ENCODE measurements at places on chromosomes 11 and 22.

DNA sequence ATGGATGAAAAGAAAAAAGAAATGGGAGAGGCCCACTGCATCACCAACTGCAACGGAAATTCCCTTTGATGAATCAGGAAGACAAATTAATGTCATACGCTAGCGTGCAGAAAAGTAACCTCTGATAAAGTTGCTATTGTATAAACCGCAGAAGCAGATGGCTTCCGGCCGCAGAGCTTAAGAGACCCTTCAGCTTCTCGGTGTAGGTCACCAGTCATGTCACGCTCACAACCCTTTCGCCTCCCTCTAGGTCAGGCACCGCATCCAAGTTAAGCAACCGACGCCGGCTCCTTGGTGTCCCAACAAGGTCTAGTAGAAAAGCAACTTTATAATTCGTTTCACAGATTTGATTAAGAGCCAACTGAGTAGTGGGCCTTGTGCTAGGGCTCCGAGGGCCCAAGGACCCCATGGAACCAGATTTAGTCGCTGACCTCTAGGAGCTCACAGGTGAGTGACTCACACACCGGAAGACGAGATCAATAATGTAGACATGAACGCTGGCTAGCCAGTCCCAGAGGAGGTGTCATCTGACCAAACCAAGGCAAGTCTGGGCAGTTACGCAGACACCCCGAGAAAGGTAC lies 1.2 kb upstream of the ZFP91 start:
- peaks cover 50% of the 10 kb centered on the region for H3K4me1 ChIP-seq
- H3K4me3 ChIP-seq = peak overlapping the region; percentile 93
- H3K27ac ChIP-seq = peak overlapping the region; percentile 99
- no peaks in the 10 kb centered on the region for H3K36me3 ChIP-seq

DNA sequence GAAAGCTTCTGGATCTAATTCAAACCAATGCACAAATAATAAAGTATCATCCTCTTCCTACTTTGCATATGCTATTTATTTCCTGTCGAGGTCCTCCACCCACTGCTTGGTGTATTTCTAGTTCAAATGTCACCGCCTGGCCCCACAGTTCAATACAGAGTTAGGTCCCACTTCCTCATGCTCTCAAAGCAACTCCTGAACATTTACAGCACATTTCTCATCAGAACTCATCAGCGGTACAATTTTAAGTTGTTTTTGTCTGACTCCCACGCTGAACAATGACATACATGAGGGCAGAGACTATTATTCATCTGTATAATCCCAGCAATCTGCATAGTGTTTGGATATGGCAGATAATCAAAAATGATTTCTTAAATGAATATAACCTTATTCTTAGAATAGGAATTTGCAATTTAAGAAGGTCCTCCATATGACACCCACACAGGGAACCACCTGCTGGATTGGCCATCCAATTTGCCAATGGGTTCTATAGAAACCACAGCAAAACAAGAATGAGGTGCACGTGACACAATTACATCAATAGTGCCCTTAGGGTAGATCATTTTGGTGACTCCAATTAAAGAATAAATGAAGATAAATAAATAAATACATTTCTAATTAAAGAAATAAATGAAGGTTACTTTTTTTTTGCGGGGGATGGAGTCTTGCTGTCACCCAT lies 54.2 kb downstream of the SLC25A17 start:
- no peaks in the 10 kb centered on the region for H3K36me3 ChIP-seq
- no peak overlapping the region for H3K4me3 ChIP-seq
- H3K4me1 ChIP-seq = no peaks in the 10 kb centered on the region
- no peaks in the 10 kb centered on the region for H3K27me3 ChIP-seq
- no peak overlapping the region for H3K27ac ChIP-seq

DNA sequence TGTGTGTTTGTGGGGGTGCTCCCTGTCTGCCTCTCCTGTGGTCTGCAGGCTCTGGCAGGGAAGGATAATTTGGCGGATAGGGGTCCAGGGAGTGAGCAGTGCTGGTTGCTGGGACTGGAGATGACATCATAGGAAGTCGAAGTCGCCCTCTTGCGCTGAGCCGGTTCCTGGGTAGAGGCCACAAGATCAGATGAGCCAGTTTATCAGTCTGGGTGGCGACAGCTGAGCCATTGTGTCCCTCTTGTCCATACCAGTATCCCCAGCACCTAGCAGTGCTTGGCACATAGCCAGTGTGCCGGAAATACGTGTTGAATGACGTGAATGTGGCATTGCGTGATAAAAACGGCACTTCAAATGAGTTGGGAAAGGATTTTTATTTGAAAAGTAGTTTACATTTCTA lies 9.8 kb downstream of the APOL5 start:
- no peaks in the 10 kb centered on the region for H3K36me3 ChIP-seq
- H3K27me3 ChIP-seq = no peaks in the 10 kb centered on the region
- DNase-seq = no peak
- no peak overlapping the region for H3K4me3 ChIP-seq
- H3K4me1 ChIP-seq = no peaks in the 10 kb centered on the region

DNA sequence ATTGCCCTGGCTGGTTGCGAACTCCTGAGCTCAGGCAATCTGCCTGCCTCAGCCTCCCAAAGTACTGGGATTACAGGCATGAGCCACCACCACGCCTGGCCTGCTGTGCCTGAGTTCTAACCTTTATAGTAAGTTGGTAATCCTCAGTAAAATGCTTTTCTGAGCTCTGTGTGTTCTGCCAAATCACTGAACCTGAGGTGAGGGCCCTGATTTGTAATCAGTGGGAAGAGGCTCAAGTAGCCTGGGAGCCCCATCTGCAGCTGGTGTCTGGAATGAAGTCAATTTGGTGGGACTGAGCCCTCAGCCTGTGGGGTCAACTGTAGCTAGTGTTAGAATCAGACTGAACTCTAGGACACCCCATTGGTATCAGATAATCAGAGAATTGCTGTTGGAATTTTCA lies 72.6 kb upstream of the PARVG start:
- DNase-seq = no peak
- no peaks in the 10 kb centered on the region for H3K36me3 ChIP-seq
- no peaks in the 10 kb centered on the region for H3K4me1 ChIP-seq
- no peak overlapping the region for H3K27ac ChIP-seq
- no peak overlapping the region for H3K4me3 ChIP-seq
- no peaks in the 10 kb centered on the region for H3K27me3 ChIP-seq

DNA sequence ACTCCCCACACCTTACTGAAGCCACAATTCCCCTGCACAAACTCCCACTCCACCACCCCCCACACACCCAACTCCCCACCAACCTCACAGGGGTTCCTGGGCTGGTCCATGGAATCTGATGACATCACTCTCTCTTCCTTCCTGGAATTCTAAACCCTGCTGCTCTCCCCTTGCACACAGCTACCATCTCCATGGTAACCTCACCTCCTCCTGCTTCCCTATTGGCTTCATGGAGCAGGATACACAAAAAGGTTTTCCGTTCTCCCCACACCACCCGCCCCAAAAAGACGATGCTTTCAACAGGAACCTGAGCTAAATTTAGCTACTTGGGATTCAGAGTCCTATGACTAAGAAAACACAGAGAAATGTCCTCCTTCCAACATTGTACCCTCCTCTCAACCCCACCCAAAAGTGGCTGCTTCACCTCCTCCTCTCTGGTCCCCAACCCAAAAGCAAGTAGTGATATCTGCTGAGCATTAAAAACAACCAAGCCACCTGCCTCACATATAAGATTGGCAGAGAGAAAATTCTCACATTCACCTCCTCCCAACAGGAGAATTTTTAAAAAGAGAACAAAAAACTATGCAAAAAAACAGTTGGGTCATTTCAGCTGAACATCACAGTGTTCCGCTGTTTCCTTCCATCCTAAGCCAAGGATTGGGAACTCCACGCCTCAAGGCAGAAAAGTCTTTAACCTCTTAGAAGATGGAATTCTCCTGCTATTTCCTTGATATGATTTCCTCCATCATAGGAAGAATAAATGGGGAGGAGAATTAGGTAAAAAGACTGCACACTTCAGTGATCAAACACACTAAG lies 66.9 kb downstream of the RBFOX2 start:
- no peaks in the 10 kb centered on the region for H3K36me3 ChIP-seq
- no peak overlapping the region for H3K27ac ChIP-seq
- H3K4me3 ChIP-seq = no peak overlapping the region

DNA sequence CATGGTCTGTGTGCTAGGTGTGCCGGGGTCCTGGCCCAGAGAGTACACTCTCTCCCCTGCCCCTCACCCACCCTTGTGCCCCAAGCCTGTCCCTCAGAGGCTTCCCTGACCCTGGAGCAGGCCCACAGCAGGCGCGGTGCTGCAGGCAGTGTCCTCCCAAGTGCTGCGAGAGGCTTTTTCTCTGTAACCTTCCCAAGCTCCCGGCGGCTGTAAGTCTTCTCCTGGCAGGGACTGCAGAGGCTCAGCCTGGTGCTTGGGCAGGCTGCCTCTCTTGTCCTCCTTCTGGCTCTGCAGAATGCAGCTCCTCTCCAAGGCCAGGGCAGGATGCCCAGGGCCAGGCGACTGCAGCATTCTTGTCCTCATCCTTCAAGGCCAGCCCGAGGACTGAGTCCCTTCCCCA lies 15.9 kb downstream of the RFPL1 start:
- H3K4me3 ChIP-seq = no peak overlapping the region
- no peaks in the 10 kb centered on the region for H3K4me1 ChIP-seq
- H3K36me3 ChIP-seq = no peaks in the 10 kb centered on the region
- H3K27ac ChIP-seq = no peak overlapping the region
- no peak for DNase-seq

GRCh38 chr11:10444725-10445315 lies 10.2 kb upstream of the AMPD3 start:
- DNase-seq = no peak
- H3K27me3 ChIP-seq = no peaks in the 10 kb centered on the region
- no peak overlapping the region for H3K4me3 ChIP-seq
- H3K4me1 ChIP-seq = no peaks in the 10 kb centered on the region
- no peak overlapping the region for H3K27ac ChIP-seq

DNA sequence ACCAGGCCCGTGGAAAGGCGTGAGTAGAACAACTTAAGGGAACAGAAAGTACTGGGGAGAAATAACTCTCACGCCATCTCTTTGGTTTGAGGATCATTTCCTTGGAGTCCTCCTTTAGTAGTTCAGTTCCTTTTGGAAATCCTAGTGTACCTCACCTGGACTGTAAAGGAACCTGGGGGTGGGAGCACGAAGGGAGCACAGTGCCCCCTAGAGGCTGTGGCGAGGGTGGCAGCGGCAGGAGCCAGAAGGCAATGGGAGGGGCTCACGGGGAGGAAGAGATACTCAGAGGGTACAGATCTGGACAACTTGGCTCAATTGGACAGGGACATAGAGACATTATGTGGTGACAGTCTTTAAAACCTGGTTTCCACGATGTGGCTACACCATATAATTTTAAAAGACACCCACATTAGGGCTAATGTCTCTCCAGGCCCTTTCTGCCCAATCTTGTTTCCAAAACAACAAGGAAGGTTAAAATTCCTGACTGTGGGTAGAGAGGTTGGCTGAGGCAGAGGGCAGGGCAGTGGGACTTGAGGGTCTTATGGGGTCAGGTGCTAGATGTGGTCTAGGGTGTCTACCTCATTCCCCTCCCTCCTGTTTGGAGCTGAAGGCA lies 87.0 kb downstream of the CSNK2A3 start:
- H3K4me3 ChIP-seq = no peak overlapping the region
- DNase-seq = peak; percentile 58
- no peak overlapping the region for H3K27ac ChIP-seq
- H3K36me3 ChIP-seq = no peaks in the 10 kb centered on the region
- H3K27me3 ChIP-seq = no peaks in the 10 kb centered on the region
- no peaks in the 10 kb centered on the region for H3K4me1 ChIP-seq

DNA sequence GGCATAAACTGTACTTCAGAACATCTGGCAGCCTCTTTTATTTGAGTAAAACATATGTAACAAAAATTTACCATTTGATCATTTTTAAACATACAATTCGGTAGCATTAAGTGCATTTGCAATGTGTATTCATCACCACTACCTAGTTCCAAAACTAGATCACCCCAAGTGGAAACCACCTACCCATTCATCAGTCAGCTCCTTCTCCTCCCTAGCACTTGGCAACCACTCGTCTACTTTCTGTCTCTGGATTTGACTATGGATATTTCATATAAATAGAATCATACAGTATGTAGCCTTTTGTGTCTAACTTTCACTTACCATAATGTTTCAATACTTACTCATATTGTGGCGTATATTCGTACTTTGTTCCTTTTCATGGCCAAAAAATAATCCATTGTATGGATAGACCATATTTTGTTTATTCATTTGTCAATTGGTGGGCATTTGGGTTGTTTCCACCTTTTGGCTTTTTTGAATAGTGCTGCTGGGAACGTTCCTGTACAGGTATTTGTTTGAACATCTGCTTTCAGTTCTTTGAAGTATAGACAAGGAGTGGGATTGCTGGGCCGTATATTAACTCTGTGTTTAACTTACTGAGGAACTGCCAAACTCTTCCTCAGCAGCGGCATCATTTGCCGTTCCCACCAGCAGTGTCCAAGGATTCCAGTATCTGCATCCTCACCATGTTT lies 27.2 kb upstream of the ADORA2A start:
- H3K4me3 ChIP-seq = no peak overlapping the region
- H3K27ac ChIP-seq = no peak overlapping the region
- H3K4me1 ChIP-seq = no peaks in the 10 kb centered on the region
- H3K27me3 ChIP-seq = no peaks in the 10 kb centered on the region

DNA sequence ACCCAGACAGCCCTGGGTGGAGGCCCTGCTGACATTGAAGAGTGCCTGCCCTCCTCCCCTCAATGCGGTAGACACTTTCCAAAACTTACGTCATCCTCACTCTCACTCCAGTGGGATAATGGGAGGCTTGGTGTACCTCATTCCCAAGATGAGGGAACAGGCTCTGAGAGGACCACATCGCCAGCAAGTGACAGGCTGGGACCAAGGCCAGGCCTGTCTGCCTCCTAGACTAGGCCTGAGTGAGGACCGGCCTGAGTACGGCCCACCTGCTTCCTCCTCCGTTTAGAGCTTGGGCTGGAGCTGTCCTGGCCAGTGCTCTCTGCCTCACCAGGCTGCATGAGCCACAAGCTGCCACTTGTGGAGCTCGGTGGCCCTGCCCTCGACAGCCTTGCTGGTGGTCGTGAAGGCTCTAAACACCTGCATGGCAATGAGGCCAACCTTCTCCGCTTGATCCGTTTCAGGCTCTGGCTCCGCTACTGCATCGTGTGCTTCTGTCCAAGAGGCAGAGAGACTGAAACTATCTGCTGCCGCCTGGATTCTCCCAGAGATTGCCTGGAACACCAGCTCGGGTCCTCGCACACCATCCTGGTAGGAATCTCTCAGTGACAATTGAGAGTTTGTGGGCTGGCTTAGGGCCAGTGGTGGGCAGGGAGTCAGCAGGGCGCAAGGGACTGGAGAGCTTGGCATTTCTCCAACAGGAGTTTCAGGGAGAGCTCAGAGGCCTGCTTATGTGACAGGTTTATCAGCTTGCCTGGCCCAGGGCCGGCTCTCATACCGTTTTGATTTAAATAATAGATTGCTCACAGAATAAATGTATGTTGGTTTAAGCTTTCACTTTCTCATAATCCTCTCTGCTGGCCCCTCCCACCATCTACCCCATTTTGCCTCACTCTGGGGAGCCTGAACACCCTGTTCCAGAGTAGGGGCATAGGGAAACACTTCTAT lies 9.4 kb downstream of the LRRC75B start:
- no peaks in the 10 kb centered on the region for H3K27me3 ChIP-seq
- H3K36me3 ChIP-seq = no peaks in the 10 kb centered on the region
- H3K27ac ChIP-seq = peak overlapping the region; percentile 13
- peaks cover 2% of the 10 kb centered on the region for H3K4me1 ChIP-seq

GRCh38 chr11:37108436-37109285 lies 510.6 kb upstream of the RAG2 start:
- no peak overlapping the region for H3K27ac ChIP-seq
- no peaks in the 10 kb centered on the region for H3K36me3 ChIP-seq
- H3K4me1 ChIP-seq = no peaks in the 10 kb centered on the region
- no peak for DNase-seq

GRCh38 chr11:119369132-119369925 lies 12.2 kb downstream of the USP2 start:
- H3K36me3 ChIP-seq = no peaks in the 10 kb centered on the region
- H3K27ac ChIP-seq = peak overlapping the region; percentile 96
- no peak for DNase-seq
- peaks cover 38% of the 10 kb centered on the region for H3K4me1 ChIP-seq
- no peaks in the 10 kb centered on the region for H3K27me3 ChIP-seq
- H3K4me3 ChIP-seq = peak overlapping the region; percentile 22

Data from right lobe of liver (tissue), 6 donors.